Natural killer cell (primary cell): ENCODE measurements at places on chromosomes 7 and 10. TPM values are rescaled to one million over a fixed set of nuclear protein-coding genes. Genes with fewer than 3 reads are reported as not detected.
A peak's percentile ranks its signal among the peaks of the same experiment; 100 is the strongest.

- no peak overlapping the region for H3K4me3 ChIP-seq
- H3K36me3 ChIP-seq = no peaks in the 10 kb centered on the region
- H3K27me3 ChIP-seq = no peaks in the 10 kb centered on the region
- H3K4me1 ChIP-seq = no peaks in the 10 kb centered on the region
- no peak for DNase-seq
- no peak overlapping the region for H3K27ac ChIP-seq
Observed at GRCh38 chr7:130560972-130561371, 69.1 kb downstream of the MEST start.

DNA sequence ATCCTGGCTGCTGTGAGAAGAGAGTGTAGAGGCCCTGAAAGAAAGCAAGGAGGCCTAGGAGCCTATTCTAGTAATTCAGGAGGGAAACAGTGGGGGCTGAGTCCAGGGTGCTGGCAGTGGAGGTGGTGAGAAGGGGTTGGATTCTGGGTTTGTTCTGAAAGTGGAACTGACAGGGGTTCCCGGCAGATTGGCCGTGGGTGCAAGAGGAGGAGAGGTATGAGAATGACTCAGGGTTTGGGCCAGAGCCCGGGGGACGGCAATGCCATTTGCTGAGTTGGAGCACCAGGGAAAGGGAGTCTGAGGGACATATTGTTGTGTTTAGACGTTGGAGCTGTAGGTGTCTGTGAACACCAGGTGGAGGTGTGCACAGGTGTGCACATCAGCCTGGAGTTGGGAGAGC, 38.5 kb downstream of the NPTX2 start:
- no peak overlapping the region for H3K27ac ChIP-seq
- no peaks in the 10 kb centered on the region for H3K36me3 ChIP-seq
- no peak for DNase-seq

DNA sequence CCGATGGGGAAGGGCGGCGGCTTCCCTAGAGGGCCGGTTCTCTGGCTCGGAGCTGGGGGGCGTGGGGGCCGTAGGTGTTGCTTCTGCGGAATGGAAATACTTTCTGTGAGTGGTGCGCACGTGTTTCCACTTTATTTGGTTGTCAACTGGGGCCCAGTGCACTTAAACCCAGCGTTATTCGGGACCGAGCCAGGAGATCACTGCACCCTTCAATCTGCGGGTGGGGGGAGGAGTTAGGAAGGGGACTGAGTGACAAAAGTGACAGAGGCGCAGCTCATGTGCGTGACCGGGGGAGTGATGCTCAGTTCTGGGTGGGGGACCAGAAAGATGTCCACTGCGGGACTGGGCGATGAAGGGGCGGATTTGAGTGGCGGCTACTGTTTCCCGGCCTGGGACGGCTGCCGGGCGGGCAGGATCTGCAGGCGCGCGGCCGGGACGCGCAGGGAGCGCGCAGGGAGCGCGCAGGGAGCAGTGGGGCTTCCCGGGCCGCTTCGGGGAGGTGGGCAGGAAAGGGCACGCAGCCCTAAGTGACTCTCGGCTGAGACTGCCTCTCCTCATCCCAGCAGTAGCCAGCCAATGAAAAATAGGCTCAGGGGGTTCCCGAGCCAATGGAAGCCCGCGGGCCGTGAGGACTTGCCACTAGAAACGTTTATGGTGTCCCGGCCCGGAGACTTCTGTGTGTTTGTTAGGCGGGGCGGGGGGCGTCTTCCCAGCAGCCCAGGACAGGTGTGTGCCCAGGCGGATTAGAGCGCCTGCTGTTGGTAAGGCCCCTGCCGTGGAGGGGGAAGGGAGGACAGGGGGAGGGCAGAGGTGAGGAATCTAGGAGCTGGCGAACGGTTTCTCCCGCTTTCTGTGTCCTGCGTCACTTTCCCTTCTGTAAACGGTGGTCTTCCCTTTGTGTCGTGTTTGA, 54.3 kb upstream of the KDM7A start:
- peak overlapping the region; percentile 65 for H3K27ac ChIP-seq
- DNase-seq = peak; percentile 40
- no peaks in the 10 kb centered on the region for H3K27me3 ChIP-seq

GRCh38 chr7:88500131-88500530, 193.4 kb upstream of the STEAP4 start:
- no peaks in the 10 kb centered on the region for H3K36me3 ChIP-seq

DNA sequence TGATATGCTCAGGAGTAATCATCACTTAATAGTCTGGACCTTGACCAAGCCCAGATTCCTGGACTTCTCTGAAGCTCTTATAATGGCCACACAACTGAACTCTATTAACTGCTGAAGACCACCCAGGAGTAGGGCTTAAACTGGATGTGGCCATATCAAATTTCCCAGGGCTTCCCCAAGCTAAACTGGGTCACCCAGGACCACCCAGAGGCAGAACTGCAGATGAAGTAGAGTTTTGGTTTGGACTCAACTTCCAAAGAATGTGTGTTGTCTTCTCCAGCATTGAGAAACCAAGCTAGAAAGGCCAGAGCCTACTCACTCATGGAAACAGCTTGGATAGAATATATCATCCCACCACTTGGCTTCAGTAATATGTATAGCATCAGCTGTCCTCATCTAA, 358.2 kb upstream of the MEOX2 start:
- no peaks in the 10 kb centered on the region for H3K36me3 ChIP-seq
- no peak for DNase-seq
- no peak overlapping the region for H3K4me3 ChIP-seq
- H3K27me3 ChIP-seq = no peaks in the 10 kb centered on the region
- H3K27ac ChIP-seq = no peak overlapping the region

- H3K4me3 ChIP-seq = no peak overlapping the region
- no peaks in the 10 kb centered on the region for H3K36me3 ChIP-seq
- H3K4me1 ChIP-seq = peaks cover 10% of the 10 kb centered on the region
Observed at GRCh38 chr7:131550846-131551245, 5.6 kb downstream of the PODXL start.

GRCh38 chr10:120508393-120508792, 51.4 kb downstream of the PLPP4 start:
- no peaks in the 10 kb centered on the region for H3K4me1 ChIP-seq
- no peak overlapping the region for H3K27ac ChIP-seq
- no peak for DNase-seq
- H3K36me3 ChIP-seq = no peaks in the 10 kb centered on the region
- no peak overlapping the region for H3K4me3 ChIP-seq

DNA sequence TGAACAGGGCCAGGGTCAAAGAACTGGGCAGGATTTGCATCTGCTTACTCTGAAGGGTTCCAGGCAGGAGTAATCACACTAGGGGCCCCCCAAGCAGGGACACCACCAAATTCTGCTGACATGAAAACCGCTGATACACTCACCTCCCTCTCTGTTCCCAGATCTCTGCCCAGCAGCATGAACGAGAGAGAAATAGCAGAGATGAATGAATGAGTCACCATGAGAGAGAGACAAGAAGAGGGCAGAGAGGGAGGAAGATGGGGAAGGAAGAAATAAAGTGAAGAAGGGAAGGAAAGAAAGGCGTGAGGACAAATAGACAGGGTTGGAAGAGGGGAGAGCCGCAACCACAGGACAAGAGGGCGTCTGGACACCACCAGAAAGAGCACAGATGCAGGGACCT, 285.9 kb upstream of the NEBL start:
- no peaks in the 10 kb centered on the region for H3K4me1 ChIP-seq
- no peaks in the 10 kb centered on the region for H3K27me3 ChIP-seq
- H3K27ac ChIP-seq = no peak overlapping the region
- H3K4me3 ChIP-seq = no peak overlapping the region

GRCh38 chr7:84073186-84073875, 121.3 kb downstream of the SEMA3A start:
- H3K36me3 ChIP-seq = no peaks in the 10 kb centered on the region
- no peak overlapping the region for H3K27ac ChIP-seq
- no peaks in the 10 kb centered on the region for H3K27me3 ChIP-seq
- no peak overlapping the region for H3K4me3 ChIP-seq
- no peak for DNase-seq

- H3K36me3 ChIP-seq = no peaks in the 10 kb centered on the region
- no peaks in the 10 kb centered on the region for H3K27me3 ChIP-seq
- no peak for DNase-seq
- H3K4me1 ChIP-seq = no peaks in the 10 kb centered on the region
- H3K4me3 ChIP-seq = no peak overlapping the region
Observed at GRCh38 chr7:104895522-104896236, 118.3 kb upstream of the KMT2E start.

GRCh38 chr10:9792181-9792580, 1225.5 kb upstream of the CELF2 start:
- H3K4me1 ChIP-seq = no peaks in the 10 kb centered on the region
- H3K27ac ChIP-seq = no peak overlapping the region
- no peaks in the 10 kb centered on the region for H3K27me3 ChIP-seq
- H3K36me3 ChIP-seq = no peaks in the 10 kb centered on the region

DNA sequence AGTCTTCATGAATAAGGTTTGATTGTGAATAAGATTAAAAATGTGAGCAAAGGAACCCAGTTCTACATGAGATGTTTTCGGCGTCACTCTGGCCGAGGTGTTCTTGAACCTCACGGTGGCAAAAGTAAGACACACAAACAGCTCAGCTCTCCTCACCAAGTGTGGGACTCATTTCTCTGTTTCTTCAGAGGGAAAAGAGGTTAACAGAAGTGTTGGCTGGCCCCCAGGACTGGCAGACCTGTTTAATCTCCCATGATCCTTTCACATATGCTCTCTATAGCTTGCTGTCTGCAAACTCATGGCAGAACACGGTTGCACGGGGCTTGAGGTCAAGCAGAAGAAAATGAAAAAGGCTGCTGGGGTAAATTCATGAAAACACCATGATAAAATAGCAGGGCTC, 394.4 kb downstream of the CALN1 start:
- no peak overlapping the region for H3K4me3 ChIP-seq
- no peaks in the 10 kb centered on the region for H3K36me3 ChIP-seq
- no peaks in the 10 kb centered on the region for H3K27me3 ChIP-seq
- no peak for DNase-seq

PODXL gene
- total RNA-seq = 0.88 TPM

GRM3 gene
- total RNA-seq = not detected

TMEM184A gene
- total RNA-seq = not detected

MYOZ1 gene
- total RNA-seq = not detected

GPNMB gene
- not detected for total RNA-seq
